ENCODE measurements at places on chromosomes 3 and 15.

GRCh38 chr3:108125550-108126071 lies 34.8 kb upstream of the CD47 start:
- peak; percentile 71 for DNase-seq

GRCh38 chr3:76369170-76369569 lies 583.8 kb upstream of the ZNF717 start:
- no peak for DNase-seq

DNA sequence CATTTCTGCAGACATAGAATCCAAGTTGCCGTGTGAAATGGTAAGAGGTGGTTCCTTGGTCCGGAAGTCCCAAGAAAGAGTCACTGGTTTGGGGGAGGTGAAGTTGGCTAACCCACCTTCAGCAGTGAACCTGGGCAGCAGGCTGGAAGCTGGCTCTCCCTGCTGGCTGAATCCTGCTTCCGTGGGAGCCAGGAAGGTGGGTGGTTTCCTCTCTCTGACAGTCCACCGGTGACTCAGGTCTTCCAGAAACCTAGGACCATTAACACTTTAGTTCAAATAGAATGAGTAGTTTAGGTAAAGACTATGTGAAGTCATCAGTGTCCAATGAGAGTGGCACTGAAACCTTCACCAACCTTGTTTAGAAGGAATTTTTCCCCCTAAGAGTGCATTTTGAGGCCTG lies 87.4 kb upstream of the CACNA2D3 start:
- DNase-seq, result no peak

DNA sequence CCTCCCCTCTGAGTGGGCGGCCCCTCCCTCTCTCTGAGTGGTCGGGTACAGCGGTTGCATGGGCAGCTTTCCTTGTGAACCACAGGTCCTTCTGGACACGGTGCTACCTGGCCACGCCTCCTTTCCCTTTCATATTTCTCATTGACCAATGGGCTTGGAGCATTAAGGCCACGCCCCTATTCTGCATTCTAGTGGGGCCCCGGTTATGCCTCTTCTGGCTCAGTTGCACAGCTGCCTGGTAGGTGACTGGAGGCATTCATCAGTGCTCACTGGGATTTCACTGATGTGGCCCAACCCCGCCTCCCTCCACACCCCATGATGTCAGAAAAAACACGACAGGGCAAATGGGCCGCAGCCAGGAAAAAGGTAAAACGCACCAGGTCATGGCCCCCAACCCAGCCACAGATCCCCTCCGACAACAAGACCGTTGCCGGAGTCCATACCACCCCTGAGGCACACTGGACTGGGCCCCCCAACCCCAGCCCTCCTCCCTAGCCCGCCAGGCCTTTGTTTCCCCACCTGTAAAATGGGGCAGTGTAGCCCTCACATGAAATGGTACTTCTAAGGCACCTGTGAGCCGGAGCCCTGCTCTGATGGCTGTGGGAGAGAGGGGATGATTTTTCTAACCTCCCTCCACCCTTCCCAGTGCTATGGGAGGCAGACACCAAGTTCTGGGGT lies 26.3 kb downstream of the NGRN start:
- peak; percentile 37 for DNase-seq

DNA sequence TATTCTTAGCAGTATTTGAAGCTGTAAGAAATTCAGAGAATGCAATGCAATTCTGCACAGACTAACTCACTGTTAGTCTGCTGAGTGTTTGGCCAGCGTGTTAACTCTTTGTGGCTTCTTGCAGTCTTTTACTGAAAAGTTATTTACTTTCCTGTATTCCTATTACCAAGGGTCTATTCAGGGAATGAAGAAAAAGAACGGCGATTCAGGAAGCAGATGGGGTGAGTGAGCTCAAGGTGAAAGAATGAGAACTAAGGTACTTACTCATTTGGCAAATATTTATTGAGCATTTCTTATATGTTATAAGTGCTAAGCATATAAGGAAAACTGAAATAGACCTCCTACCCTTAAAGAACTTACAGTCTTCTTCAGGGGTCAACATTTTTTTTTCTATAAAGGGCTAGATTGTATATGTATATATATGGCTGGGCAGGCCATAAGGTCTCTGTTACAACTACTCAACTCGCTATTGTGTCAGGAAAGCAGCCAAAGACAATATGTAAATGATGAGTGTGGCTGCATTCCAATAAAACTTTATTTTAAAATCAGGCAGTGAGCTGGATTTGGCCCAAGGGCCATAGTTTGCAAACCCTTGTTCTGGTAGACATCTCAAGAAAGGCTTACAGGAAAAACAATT lies 271.9 kb upstream of the GADL1 start:
- no peak for DNase-seq

- DNase-seq, result no peak
Observed at GRCh38 chr3:134092208-134092701, 62.5 kb upstream of the SLCO2A1 start.

- no peak for DNase-seq
Observed at GRCh38 chr3:193134856-193135255, 106.2 kb upstream of the PLAAT1 start.

DNA sequence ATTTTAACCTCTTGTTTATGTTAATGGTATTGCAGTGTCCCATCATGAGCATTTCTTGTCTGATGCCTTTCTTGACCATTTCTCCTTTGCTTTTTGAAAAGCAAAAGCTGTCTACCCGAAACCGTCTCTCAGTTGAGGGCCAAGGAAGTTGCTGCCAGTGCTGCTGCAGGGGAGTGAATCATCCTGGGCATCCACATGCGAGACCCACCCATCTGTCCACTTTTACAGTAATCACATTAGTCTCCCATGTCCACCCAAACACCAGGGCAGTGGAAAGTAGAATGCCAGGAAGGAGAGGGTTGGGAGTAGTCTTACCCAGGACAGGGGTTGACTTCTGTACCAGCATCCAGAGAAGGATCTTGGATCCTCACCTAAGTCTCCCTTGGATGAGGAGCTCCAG lies 48.6 kb upstream of the TEX264 start:
- DNase-seq, result no peak

- DNase-seq, result no peak
Observed at GRCh38 chr3:43211681-43212080, 74.7 kb upstream of the SNRK start.

- DNase-seq, result no peak
Observed at GRCh38 chr15:75360856-75361255, 7.6 kb downstream of the MAN2C1 start.

- no peak for DNase-seq
Observed at GRCh38 chr3:157501863-157502262, 1.4 kb downstream of the VEPH1 start.

DNA sequence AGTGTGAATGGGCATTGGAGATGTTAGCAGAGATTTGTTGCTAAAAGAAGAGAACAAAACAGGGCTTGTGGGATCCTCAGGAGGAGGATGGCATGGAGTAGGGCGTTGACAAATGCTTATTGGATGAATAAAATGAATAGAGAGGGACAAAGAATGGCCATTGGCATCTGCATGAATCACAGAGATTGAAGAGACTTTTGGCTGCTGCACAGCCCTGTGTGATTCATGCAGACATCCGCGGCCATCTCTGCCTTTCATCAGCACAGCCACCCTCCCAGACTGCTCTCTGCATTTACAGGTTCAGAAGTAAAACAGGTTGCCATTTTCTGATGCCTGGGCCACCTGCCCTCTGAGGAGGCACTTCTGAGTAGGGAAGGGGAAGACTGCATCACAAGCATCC lies 397.9 kb downstream of the EPHB1 start:
- no peak for DNase-seq

DNA sequence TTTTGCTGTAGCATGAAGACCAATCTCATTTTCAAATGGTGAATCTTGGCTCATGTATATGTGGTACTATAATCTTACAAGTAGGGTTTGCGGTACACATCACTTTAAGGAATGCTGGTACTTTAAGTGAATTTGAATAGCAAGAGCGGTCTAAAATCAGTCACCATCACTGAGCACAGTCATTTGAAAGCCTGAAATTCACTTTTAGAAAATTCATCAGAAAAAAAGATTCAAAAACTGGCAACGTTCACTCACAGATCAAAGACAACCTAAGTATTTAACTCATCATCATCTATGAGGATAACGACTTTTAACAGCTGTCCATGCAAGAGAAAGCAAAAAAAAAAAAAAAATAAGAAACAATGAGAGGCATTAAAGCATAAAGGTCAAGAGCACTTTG lies 111.6 kb downstream of the FHIT start:
- no peak for DNase-seq

- DNase-seq, result no peak
Observed at GRCh38 chr15:75713338-75713895, 769 bp upstream of the CSPG4 start.

DNA sequence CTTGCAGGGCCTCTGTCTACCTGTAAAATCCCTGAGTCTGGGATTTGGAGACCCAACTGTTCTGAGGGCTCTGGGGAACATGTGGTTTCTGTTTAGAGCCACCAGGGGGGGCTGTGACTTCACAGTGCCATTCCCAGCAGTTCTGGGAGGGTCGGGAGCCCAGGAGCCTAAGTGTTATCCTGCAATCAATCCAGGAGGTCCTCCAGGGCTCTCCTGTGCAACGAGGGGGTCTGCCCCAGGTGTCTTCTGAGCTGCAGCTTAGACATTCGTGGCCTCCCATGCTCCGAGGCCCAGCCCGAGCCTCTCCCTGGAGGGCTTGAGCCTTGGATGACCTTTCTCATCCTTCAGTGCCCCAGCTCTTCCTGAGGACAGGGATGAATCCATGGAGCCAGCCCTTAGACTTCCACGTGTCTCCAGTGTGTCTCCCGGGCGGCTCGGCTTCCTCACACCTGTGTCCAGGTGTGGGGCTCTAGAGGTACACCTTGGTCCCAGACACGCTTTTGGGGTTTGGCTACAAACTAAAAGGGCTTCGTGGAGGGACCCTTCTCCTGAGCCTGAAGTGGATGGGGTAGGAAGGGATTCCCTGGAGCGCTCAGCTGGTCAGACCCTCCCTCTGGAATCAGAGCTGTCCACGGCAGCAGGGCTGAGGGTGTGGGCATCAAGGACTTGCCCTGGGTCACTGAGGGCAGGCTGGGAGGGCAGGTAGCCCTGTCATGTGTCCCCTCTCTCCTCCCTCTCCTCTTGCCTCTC lies 20.3 kb upstream of the ABTB1 start:
- DNase-seq, result peak; percentile 46

DNA sequence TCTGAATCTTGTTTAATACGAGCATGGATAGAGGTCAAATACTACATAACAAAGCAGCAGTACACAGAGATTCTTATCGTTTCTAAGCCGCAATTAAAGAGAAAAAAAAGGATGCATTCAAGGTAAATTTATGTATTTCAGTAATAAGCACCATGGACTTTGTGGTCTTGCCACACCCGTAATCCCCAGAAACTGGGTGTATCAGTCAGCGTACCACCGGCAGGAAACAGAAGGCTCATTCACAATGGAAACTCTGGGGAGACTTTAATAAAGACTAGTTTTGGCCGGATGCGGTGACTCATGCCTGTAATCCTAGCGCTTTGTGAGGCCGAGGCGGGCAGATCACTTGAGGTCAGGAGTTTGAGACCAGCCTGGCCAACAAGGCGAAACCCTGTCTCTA lies 81.9 kb upstream of the ZNF280D start:
- peak; percentile 43 for DNase-seq

GRCh38 chr3:61018807-61019206 lies 232.4 kb downstream of the FHIT start:
- no peak for DNase-seq

GRCh38 chr15:76533995-76534394 lies 197.4 kb downstream of the ISL2 start:
- no peak for DNase-seq

DNA sequence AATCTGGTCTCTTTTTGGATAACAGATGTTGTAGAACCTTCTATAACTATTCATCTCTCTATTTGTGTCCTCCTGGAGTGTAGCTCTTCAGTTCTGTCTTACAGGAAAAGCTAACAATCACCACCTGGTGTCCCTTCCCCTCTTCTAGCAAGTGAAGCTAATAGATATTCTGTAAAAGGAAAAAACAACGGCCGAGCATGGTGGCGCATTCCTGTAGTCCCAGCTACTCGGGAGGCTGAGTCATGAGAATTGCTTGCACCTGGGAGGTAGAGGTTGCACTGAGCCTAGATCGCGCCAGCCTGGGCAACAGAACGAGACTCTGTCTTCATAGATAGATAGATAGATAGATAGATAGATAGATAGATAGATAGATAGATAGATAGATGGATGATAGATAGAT lies 779.4 kb downstream of the TUSC7 start:
- DNase-seq, result no peak

- peak; percentile 84 for DNase-seq
Observed at GRCh38 chr3:169759256-169759655, 5.6 kb downstream of the TERC start.

DNA sequence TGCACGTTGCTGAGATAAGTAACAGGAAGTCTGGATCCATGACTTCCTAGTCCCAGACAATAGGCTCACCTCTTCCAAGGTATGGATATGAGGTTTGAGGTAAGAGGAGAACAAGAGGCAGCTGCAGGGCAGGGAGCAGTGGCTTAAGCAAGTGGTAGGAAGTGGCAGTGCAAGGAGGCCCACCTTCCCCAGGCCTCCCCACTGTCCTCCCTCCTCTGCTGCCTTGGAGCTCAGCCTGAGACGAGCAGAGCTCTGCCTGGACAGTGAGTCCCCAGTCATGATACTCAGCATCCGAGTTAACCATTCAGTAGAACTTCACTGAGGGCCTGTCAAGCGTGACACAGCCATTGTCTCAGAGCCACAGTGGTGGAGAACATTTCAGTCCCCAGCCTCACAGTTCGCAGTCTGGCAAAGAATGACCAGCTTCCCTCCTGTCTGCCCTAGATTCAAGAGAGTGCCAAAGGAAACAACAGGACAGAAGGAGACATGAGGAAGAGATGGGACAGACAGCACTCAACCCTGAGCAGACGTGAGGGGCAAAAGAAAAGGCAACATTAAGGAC lies 41.4 kb upstream of the BOC start:
- DNase-seq, result no peak

GRCh38 chr3:9915254-9916141 lies 1.4 kb upstream of the IL17RC start:
- DNase-seq, result peak; percentile 41

DNA sequence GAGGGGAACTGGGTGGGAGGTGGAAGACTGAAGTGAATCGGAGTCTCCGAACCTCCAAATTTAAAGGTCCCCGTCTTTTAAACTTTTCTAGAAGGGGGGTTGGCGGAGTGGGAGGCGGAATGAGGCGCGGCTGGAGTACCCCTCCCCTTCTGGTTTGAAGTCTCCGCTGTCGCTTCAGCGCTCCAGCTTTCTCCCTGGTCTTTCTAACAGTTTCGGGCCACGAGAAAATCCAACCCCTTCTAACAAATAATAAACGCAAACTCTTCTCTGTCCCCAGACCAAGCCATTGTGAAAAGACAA lies 2.5 kb upstream of the MECOM start:
- DNase-seq, result no peak

- DNase-seq, result no peak
Observed at GRCh38 chr15:76201536-76202255, 109.6 kb downstream of the ETFA start.

- DNase-seq, result no peak
Observed at GRCh38 chr3:188055388-188055787, 98.6 kb upstream of the LPP start.

DNA sequence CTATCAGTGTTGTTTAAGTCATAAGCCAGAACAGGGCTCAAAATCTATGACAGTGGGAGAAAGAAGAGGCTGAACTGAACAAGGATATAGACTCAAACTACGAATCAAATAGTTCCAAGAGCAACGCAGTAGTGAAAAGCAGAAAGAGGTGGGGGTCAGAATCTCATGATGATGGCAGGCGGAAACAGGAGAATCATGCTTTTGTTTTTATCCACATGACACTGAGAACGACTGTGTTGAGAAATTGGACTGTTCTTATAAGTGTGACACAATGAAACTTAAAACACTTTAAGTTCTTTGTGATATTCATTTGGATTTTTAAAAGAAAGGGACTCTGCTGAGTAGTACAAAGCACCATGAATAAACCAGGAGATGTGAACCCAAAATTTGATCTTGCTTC lies 309.4 kb downstream of the ULK4 start:
- DNase-seq, result no peak

GRCh38 chr15:97425596-97425995 lies 534.9 kb upstream of the ARRDC4 start:
- no peak for DNase-seq
